ENCODE measurements at places on chromosomes 7 and 10.

DNA sequence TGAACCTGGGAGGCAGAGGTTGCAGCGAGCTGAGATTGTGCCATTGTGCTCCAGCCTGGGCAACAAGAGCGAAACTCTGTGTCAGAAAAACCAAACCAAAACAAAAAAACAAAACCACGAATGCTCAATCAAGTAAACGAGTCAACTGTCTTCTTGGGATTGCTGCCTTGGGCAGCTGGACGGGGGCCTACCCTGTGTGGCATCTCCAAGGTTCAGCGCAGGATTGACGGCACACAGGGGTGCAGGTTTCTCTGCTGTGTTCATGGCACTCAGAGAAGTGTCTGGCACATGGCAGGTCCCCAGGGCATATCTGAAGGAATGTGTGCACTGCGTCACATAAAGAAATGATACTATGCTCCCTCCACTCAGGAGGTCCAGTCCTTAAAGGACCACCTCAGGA lies 25.2 kb upstream of the CRYGN start:
- no peak for DNase-seq

DNA sequence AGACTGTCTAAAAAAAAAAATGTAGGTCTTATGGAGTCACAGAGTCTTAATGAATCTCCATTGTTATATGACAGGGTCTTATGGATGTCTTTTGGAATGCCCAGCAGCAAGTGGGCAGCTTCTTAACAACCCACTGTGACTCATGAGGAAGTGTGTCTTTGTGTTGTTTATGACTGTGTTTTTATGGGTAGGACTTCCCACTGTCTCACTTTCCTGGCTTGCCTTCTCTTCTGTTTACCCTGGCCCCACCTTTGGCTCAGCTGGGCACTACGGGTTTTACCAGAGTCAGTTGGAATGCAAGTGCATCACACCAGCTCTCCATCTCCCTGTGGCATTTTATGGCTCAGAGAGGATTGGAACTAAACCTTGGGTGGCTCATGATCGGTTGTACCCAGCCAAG lies 580.5 kb downstream of the AUTS2 start:
- DNase-seq = no peak

DNA sequence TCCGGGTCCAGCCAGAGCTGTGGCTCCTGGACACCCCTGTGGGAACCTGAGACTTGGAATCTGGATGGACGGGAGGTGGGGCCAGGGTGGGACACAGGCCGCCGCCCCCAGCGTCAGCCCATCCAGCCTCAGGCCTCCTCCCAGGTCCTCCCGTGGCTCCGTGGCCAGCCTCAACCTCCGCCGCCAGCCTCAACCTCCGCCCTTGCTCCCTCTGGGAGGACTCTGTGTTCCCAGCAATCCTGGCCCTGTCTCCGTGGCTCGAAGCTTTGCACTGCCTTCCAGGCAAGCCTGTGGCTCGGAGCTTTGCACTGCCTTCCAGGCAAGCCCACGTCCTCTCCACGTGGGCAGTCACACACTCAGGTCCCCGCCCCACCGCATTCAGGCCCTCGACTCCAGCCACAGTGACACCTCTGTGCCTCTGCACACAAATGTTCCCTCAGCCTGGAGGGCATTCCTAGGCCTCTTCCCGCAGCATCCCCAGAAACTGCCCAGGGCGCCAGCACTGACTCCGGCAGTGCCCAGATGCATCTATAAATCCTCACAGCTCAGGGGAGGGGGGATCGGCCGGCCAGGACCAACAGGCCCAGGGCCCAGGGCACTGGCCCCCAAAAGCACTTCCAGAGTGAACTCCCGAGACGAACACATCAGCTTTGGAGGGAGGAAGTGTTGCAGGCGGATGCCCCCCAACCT lies 44.7 kb upstream of the PDGFA start:
- no peak for DNase-seq

GRCh38 chr7:39313974-39314373 lies 252.2 kb upstream of the YAE1 start:
- DNase-seq = no peak

GRCh38 chr10:80870282-80870681 lies 332.6 kb downstream of the SH2D4B start:
- no peak for DNase-seq

DNA sequence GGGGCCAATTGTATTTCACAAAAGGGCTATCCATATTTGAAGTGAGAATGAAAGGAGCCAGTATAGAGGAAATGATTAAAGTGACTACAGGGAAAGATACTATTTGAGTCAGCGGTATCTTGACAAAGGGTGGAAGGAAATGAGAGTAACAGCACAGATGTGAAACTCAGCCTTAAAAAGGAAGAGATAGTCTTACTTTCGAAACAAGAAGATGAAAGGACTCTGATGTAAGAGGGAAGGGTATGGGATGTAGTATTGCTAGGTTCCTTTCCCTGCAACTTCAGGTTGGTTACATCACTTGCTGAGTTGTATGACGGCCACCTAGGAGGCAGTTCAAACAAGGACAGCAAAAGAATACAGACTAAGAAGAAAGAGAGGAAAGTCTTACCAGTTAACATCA lies 13.7 kb downstream of the CISD1 start:
- no peak for DNase-seq

GRCh38 chr10:97771055-97771891 lies 526 bp downstream of the SFRP5 start:
- DNase-seq = peak; percentile 11

GRCh38 chr7:1354661-1355567 lies 104.4 kb downstream of the MICALL2 start:
- no peak for DNase-seq
